ENCODE measurements at places on chromosomes 2 and 18.

DNA sequence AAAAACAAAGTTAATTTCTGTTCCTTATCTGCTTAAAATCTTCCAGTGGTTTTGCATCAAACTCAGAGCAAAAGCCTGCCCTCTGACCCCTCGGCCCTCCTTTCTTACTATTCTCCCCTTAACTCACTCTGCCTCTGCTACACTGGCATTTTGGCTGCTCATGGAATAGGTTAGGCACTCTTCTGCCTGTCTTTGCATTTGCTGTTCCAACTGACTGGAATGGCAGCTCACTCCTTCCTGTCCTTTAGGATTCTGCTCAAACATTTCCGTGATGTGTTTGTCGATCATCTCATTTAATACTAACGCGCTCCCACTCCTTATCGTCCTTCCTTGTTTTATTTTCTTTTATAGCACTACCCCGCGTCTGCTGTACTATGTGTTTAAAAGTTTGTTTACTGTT, 815 bp downstream of the CEBPZ start:
- no peak for DNase-seq

DNA sequence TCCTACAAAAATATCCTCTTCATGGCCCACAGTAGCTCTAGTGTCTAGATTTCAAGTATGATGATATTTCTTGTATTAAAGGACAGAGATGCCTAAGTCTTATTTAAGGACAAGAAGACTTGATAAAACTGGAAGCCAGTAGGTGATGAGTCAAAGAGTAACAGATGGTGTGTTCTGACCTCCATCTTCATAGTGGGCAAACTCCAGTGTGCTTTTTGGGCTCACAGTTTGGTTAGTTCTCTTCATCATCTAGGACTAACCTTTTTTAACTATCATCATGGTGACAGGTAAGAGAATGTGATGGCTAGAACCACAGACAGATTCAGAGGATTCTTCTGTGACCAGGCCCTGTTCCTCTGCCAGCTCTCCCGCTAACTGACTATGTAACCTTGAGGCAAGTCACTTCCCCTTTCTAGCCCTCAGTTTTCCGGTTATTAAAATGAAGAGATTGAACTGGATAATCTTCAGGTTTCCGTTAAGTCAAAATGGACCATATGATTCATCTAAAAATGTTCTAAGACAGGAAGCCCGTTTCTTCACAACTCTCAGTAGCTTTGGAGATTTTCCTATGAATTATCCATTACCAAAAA, 140.3 kb upstream of the RASGRP3 start:
- no peak for DNase-seq

GRCh38 chr2:117359266-117359914, 455.1 kb upstream of the DDX18 start:
- DNase-seq = no peak

DNA sequence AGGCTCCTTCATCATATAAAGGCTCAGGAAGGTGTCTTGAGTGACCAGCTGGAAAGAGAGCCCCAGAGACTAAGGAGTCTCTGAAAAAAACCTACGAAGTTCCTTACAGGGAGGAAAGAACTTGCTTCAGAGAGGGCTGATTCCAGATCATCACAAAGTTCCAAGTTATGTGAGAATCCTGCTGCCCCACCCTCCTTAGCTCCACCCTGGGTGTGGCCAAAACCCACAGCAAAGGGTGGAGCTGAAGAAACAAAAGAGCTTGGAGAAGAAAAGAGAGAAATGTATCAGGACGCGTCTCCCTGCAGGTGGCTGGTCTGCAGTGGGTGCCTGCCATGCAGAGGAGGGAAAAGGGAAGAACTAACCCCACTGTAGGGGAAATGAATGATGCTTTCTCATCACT, 32.8 kb upstream of the ZNF396 start:
- DNase-seq = no peak

- DNase-seq = no peak
Measured at GRCh38 chr2:212030709-212031108, 507.9 kb downstream of the ERBB4 start.

- no peak for DNase-seq
Measured at GRCh38 chr2:106521016-106521415, 33.9 kb downstream of the CD8B2 start.

GRCh38 chr2:144625226-144625625, 105.3 kb upstream of the ZEB2 start:
- DNase-seq = no peak

DNA sequence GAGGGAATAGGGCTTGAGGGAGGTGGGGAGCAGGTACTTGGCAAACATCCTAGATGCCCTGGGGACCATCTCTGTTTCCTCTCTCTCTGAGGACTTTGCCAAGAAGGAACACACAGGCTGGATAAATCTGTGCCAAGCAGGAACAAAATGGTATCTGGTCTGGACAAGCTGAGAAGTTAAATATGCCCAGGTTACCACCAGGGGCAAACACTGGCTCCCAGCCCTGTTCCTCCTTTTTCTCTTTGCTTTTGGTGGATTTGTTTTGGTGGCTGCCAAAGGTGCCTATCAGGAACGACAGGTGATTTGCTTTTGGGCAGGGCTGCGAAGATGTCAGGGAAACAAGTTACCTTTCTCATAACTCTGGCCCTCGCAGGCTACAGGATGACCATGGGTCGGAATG, 227.5 kb upstream of the SMAD2 start:
- no peak for DNase-seq

- no peak for DNase-seq
Measured at GRCh38 chr2:233598952-233599351, 18.5 kb upstream of the UGT1A8 start.

DNA sequence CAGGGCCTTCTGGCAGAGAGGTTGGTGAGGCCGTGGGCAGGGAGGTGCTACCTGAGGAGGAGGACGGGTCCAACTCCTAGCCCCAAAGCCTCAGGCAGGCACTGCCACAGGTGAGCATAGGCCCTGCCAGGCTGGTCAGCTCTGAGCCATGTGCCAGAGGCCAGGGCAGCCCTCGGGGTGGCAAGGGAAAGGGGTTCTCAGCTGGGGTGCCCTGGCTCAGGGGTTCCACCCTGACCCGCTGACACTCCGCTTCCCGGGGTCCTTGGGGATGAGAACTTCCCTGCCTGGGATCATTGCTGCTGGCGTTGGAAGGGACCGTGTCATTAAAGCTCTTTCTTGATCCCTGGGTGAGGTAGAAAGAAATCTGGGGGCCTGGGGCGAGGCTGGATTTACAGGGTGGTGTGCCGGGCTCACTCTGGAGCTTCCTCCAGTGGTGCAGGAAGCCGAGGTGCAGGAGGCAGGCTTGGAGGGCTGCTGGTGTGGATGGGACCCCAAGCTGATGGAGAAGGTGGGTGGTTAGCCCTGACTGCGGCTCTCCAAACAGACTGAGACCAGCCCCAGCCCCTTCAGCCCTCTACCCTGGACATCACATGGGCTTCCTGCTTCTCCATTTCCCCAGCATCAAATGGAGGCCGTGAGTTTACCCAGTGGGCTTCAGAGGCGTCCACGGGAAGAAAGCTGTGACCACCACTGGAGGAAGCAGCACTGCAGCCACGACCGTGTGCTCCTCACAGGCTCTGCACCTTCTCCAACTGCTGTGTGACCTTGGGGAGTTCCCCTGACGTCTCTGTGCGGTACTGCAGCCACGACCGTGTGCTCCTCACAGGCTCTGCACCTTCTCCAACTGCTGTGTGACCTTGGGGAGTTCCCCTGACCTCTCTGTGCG, 295.2 kb downstream of the NDUFA10 start:
- no peak for DNase-seq

GRCh38 chr2:27960237-27960912, 69.8 kb downstream of the BABAM2 start:
- DNase-seq = no peak

GRCh38 chr2:22683914-22684313, 701.1 kb upstream of the KLHL29 start:
- no peak for DNase-seq

DNA sequence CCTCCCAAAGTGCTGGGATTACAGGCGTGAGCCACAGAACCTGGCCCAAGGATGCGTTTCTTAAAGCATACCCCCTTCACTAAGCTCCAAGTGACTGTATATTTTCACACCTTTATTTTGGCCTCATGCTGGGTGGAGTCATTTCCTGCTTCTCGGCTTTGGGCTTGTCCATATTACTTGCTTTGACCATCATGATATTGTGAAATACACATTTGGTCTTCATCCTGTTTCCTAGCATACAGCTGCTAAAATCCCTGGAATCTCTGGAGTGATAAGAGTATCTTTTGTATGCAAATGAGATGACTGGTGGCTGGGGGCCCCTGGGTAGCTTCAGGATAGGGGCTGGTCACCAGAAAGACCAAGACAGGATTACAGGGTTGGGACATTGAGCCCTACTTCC, 17.6 kb upstream of the COLEC12 start:
- DNase-seq = no peak

DNA sequence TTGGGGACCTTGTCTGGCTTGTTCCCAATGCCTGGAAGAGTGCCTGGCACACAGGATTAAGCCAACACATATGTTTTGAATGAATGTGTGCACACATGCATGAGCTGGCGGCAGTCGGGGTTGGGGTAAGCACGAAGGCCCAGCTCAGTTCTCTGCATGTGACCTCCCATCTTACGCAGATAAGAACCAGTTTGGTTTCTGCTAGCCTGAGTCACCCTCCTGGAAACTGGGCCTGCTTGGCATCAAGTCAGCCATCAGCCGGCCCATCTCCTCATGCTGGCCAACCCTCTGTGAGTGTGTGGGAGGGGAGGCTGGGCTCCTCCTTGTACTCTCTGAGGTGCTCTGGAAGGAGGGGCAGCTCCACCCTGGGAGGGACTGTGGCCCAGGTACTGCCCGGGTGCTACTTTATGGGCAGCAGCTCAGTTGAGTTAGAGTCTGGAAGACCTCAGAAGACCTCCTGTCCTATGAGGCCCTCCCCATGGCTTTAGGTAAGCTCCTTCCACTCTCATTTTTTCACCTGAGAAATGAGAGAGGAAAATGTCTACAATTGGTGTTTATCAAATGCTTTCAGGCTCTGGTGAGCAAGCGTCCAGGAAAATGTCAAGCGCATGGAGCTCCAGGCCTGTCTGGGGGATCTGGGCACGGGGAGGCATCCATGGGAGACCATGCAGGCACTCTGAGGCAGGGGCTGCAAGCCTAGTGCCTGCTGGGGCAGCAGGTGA, 9.7 kb upstream of the IL1RN start:
- peak; percentile 34 for DNase-seq

- no peak for DNase-seq
Measured at GRCh38 chr2:217836901-217837491, 165.8 kb downstream of the TNS1 start.

DNA sequence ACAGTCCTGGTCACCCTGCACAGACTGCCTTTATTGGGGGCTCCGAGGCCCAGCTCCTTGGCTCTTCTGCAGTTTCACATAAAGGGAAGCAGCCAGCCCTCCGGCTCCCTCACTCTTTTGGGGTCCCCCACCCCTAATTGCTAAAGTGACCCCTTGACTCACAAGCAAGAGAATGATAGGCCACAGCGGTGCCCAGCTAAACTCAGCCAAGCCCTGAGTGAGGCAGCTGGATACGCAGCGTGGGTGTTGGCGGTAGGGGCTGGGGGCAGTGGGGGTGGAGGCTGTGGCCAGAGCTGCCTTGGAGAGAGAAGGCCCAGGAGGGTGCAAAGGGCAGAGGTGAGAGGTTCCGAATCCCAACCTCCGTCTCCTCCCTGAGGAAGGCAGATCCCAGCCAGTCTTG, 25.5 kb upstream of the ALPP start:
- DNase-seq = no peak

DNA sequence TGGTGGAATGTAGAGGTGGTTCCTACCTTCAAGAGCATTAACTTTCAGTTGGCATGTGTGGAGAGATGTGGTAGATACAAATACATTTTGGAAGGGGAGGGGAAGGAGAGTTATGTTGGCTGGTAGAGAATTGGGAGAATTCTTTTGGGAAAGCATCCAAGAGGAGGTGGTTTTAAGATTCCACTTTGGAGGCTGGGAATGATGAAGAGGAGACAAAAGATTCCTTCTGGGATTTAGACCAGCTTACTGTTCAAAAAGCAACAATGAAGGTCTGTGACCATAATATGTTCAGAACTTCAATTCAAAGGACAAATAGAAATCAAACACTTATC, 120.8 kb upstream of the FOSL2 start:
- DNase-seq = no peak

GRCh38 chr2:59959944-59960343, 593.5 kb downstream of the BCL11A start:
- no peak for DNase-seq

DNA sequence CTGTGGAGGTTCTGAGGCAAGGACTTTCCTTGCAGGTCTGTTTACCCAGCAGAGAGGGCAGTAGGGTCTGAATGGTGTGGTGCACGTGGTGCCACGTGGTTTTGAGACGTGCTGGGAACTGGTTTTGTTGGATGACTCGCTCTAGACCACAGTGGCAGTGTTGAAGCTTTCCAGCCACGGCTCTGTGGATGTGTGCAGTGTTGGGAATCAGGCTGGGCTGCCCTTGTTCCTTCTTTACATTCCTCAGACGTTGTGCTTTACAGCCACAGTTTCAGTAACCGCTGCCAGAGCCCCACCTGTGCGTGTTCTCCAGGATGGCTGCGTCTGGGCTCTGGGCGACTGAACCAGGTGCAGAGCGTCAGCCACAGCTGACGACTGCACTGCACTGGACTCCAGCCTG, 8.2 kb downstream of the CTDP1 start:
- DNase-seq = peak; percentile 12

GRCh38 chr18:50656841-50657470, 97.1 kb downstream of the MAPK4 start:
- DNase-seq = no peak

- DNase-seq = no peak
Measured at GRCh38 chr18:44851856-44852621, 171.4 kb downstream of the SETBP1 start.

DNA sequence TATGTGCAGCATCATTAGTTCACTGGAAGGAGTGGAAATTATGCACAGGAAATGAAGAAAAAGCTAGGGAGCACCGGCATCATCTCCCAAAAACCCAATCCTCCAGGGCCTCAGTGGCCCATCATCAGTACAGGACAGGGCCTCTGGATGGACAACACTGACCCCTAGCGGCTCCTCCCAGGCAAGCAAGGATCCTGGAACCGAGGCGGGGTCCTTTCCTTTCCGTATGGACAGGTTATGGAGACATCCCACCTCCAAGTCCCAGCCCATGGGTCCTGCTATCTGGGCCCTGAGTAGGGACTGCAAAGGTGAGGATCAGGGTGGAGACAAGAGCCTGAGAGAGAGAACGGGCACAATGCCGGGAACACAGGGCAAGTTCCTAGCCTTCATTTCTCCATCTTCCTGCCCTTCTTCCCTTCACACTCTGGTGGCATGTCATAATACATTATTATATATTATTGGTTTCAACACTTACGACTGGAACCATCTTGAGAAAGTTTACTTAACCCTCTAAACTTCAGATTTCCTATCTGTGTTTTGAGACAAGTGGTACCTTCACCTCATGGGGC, 68.2 kb downstream of the ZNF516 start:
- peak; percentile 28 for DNase-seq

- DNase-seq = no peak
Measured at GRCh38 chr2:37827911-37828511, 97.1 kb upstream of the RMDN2 start.

DNA sequence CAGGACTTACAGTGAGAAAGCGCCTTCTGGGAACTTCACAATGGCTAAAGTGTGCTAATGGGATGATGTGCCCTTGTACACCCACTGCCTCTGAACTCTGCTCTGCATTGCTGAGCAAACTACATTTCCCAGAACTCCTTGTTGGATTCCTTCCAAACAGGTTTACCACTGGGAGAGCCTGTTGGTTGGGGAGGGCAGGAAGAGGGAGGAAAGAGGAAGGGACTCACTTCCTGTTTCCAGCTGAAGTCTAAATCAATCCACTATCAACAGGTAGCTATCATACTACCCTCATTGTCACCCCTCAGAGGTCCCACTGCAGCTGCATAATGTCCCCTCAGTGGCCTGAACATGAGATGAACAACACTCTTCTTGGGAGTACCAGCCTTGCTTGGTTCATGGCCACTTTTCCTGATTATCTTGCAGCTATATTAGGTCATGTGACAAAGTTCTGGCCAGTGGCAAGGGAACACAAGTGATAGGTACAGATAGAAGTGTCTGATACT, 109.7 kb downstream of the MSH2 start:
- DNase-seq = no peak
